ENCODE measurements at places on chromosomes 13 and 19.

DNA sequence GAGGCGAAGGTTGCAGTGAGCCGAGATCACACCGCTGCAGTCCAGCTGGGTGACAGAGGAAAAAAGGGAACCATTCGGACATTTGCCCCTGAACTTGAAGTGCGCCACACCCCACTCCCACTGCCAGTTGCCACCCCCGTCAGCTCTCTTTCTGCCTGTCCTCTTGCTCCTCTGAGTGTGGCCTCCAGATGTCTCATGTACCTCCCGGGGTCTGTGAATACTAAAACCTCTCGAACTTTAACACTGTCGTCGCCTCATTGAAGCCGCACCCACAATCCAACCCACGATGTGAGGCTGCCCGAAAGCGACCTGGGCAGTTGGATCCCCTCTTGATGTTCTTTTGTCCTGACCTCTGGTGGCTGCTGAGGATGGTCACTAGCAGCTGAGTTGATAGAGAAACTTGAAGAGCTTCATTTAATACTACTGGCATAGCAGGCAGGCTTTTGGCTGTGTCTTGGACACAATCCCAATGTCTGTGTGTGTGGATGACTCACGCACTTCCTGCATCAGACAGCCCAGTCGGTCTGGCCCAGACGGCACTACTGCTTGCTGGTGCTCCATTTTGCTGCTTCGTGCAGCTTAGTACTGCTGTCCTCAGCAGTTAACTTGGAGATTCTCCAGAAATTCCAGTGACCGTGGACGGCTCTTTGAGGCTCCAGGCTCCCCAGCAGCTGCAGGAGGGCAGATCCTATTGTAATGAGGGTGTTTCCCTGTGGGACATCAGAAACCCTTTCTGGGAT, 4.2 kb downstream of the FPR3 start:
- peaks cover 9% of the 10 kb centered on the region for H3K4me1 ChIP-seq
- no peak overlapping the region for H3K4me3 ChIP-seq
- no peaks in the 10 kb centered on the region for H3K36me3 ChIP-seq
- H3K27me3 ChIP-seq = no peaks in the 10 kb centered on the region

DNA sequence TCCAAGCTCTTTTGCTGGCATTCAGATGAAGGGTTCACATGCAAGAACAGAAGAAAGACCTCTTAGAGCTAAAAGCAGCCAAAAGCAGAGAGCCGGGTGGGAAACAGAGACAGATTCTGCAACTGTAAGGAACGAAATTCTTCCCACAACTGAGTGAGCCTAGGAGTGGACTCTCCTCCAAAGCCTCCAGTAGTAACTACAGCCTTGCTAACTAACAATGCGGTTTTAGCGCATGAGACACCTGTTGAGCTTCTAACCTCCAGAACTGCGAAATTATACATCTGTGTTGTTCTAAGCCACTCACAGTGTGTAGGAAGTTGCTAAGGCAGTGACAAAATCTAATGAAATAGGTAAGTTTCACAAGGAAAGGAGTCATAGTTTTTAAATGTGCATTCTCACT, 98.1 kb upstream of the SLITRK1 start:
- H3K27me3 ChIP-seq = no peaks in the 10 kb centered on the region
- DNase-seq = peak; percentile 16
- H3K36me3 ChIP-seq = no peaks in the 10 kb centered on the region
- no peak overlapping the region for H3K4me3 ChIP-seq

DNA sequence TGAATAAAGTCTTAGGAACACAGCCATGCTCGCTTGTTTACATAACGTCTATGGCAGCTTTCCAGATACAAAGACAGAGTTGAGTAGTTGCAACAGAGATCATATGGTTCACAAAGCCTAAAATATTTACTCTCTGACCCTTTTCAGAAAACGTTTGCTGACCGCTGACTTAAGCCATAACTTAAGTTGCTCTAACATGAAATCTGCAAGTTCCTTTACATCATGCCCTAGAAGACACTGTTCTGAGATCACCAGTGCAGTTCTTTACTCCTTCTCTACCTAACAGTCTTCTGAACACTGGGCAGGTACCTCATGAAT, 166.4 kb downstream of the DCLK1 start:
- no peaks in the 10 kb centered on the region for H3K4me1 ChIP-seq
- DNase-seq = no peak
- no peak overlapping the region for H3K4me3 ChIP-seq
- no peaks in the 10 kb centered on the region for H3K27me3 ChIP-seq
- H3K36me3 ChIP-seq = no peaks in the 10 kb centered on the region
- H3K27ac ChIP-seq = no peak overlapping the region

- no peak for DNase-seq
- H3K4me1 ChIP-seq = no peaks in the 10 kb centered on the region
- no peak overlapping the region for H3K27ac ChIP-seq
- H3K27me3 ChIP-seq = no peaks in the 10 kb centered on the region
- H3K4me3 ChIP-seq = no peak overlapping the region
Observed at GRCh38 chr13:27126859-27127258, 44.8 kb downstream of the USP12 start.

DNA sequence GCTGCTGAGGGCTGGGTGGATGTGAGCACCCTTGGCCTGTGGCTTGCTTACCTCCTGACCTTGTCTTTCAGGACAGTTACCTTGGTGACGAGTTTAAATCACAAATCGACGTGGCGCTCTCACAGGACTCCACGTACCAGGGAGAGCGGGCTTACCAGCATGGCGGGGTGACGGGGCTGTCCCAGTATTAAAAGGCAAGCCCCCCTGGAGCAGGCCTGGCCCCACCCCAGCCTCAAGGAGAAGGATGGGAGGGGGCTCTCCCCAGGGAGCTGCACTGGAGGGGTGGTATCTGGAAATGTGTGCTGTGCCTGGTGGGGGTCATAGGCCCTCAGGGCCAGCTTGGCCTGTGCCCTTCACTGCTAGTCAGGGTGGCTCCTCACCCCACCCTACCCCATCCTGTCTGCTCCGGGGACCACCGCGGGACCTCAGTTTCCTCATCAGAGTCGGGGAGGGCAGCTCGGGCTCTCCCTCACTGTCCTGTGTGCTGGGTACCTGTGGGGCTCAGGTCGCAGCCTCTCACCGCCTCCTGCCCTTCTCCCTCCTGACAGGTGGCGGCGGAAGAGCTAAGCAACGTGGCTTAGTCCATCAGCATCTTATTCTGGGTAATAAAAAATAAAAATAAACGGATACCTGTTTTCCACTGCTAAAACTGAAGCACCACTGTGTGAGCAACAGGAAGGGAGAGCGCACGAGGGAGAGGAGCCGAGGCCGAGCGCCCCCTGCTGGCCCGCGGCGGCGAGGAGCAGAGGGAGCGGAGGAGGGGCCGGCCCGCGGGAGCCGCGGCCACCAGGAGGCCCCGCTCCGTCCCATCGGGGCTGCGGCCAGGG, 29.8 kb downstream of the CERS1 start:
- no peaks in the 10 kb centered on the region for H3K4me1 ChIP-seq
- no peak overlapping the region for H3K4me3 ChIP-seq
- H3K27me3 ChIP-seq = no peaks in the 10 kb centered on the region

GRCh38 chr19:6820237-6820636, 47.7 kb downstream of the VAV1 start:
- no peak for DNase-seq
- peaks cover 48% of the 10 kb centered on the region for H3K36me3 ChIP-seq
- H3K4me1 ChIP-seq = no peaks in the 10 kb centered on the region
- H3K27ac ChIP-seq = no peak overlapping the region
- H3K27me3 ChIP-seq = no peaks in the 10 kb centered on the region
- no peak overlapping the region for H3K4me3 ChIP-seq

- H3K4me3 ChIP-seq = no peak overlapping the region
- H3K27me3 ChIP-seq = peaks cover 2% of the 10 kb centered on the region
- no peaks in the 10 kb centered on the region for H3K36me3 ChIP-seq
Observed at GRCh38 chr13:111897846-111898215, 169.1 kb upstream of the SOX1 start.

DNA sequence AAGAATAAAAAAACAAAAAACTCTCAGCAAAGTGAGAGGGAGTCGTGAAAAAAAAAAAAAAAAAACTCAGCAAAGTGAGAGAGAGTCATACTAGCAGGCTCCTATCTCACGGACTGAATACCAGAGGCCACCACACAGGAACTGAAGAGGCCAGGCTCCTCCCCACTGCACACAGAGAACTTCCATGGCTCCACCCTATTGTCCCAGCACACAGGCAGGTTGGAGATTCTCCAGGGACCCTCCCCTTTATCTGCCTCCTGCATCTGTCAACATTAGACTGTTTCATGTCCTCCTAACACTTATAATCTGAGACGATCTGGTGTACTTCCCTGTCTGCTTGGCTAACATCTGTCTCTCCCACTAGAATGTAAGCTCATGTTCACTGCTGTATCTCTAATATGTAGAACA, 37.0 kb upstream of the FARP1 start:
- H3K36me3 ChIP-seq = no peaks in the 10 kb centered on the region
- no peaks in the 10 kb centered on the region for H3K27me3 ChIP-seq
- no peak overlapping the region for H3K27ac ChIP-seq

DNA sequence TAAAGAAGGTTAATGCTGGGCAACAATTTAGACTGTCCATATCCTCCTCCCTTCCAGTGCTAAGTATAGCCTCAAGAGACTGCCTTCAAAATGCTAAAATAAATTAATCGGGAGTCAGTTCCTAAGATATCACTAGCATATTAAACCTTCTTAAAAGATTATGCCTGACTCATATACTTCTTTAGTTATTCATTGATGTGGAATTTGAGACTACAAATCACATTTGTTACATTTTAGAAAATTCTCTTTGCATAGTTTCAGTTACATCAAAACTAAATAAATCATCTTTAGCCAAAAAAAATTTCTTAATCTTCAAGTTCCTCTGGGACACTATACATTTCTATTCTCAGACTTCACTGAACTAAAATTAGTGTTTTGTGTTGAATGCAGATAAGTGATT, 769.1 kb downstream of the PCDH9 start:
- H3K27me3 ChIP-seq = no peaks in the 10 kb centered on the region
- H3K4me1 ChIP-seq = no peaks in the 10 kb centered on the region
- DNase-seq = no peak
- H3K27ac ChIP-seq = no peak overlapping the region
- no peak overlapping the region for H3K4me3 ChIP-seq

DNA sequence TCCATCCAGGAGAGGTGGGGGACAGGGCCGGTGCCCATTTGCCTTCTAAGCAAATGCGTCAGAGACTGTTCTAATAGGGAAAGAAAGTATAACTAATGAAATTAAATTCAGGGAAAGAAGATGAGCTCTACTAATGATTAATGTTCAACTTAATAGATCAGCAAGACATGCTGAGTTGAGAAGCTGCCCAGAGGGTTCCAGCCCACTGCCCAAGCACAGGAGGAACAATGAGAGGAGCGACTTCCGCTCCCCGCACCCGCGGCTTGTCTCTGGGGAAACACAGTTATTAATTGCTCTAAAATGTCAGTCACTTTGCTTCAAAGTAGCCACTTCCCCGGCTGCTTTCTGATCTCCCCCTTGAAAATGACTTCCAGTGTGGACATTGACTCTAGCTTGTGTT, 331.3 kb downstream of the UQCRFS1 start:
- DNase-seq = no peak
- no peaks in the 10 kb centered on the region for H3K36me3 ChIP-seq
- H3K27me3 ChIP-seq = no peaks in the 10 kb centered on the region
- H3K4me1 ChIP-seq = no peaks in the 10 kb centered on the region
- no peak overlapping the region for H3K27ac ChIP-seq

- H3K4me3 ChIP-seq = no peak overlapping the region
- H3K36me3 ChIP-seq = no peaks in the 10 kb centered on the region
- no peak for DNase-seq
- peaks cover 21% of the 10 kb centered on the region for H3K27me3 ChIP-seq
- no peak overlapping the region for H3K27ac ChIP-seq
Observed at GRCh38 chr13:110150384-110151101, 156.4 kb downstream of the COL4A1 start.

GRCh38 chr13:76472916-76473315, 413.3 kb downstream of the KCTD12 start:
- no peak overlapping the region for H3K27ac ChIP-seq
- DNase-seq = no peak
- H3K36me3 ChIP-seq = no peaks in the 10 kb centered on the region
- no peak overlapping the region for H3K4me3 ChIP-seq
- H3K27me3 ChIP-seq = no peaks in the 10 kb centered on the region
- no peaks in the 10 kb centered on the region for H3K4me1 ChIP-seq

DNA sequence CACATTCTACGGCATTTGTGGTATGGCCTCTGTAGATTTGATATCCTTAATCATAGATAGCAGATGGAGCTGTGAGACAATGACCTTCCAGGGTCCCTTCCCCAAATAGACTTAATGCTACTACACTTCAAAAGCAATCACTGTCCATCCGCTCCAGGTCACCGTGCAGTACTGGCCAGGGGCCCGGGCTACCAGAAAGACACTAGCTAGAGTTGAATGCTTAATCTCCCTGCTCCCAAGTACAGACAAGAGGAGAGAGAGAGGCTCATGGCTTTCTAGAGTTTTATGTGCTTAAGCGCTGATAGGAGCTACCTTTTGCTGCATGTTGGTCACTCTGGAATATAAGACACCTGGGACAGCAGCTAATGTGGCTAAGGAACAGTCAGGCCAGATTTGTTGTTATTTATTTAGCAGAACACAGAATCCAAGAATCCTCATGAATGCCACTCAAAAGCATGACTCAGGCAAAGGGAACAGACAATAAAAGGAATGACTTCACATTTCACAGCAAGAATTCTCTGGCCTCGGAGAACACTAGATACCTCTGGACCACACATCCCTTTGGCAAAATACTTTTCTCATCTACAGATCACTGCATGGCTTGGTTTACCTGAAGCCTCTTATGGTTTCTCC, 165.0 kb downstream of the LACC1 start:
- H3K4me3 ChIP-seq = no peak overlapping the region
- peaks cover 7% of the 10 kb centered on the region for H3K27me3 ChIP-seq
- no peaks in the 10 kb centered on the region for H3K36me3 ChIP-seq
- no peaks in the 10 kb centered on the region for H3K4me1 ChIP-seq
- no peak overlapping the region for H3K27ac ChIP-seq

- no peak overlapping the region for H3K27ac ChIP-seq
- no peaks in the 10 kb centered on the region for H3K36me3 ChIP-seq
- no peak for DNase-seq
- no peak overlapping the region for H3K4me3 ChIP-seq
- no peaks in the 10 kb centered on the region for H3K27me3 ChIP-seq
Observed at GRCh38 chr13:50340551-50341287, 325.5 kb downstream of the KCNRG start.

GRCh38 chr13:74278901-74279300, 144.7 kb upstream of the KLF12 start:
- no peak overlapping the region for H3K27ac ChIP-seq
- no peaks in the 10 kb centered on the region for H3K36me3 ChIP-seq
- no peaks in the 10 kb centered on the region for H3K27me3 ChIP-seq

DNA sequence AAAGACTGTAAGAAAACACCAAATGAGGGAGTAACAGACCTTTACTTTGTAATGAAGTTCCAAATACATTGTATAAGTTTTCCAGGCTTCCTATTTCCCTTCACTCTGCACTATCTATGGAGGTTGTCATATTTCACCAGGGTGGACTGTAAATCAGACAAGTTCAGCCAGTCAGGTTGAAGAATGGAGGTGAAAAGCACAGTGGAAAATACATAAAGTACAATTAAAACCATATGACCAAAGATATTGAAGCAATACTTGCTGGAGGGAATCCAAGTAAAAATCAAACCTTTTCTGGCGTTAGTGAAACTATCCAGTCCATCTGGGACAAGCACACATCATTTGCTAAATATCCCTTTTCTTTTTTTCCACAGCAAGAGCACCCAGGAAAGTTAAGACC, 3.2 kb downstream of the LHFPL6 start:
- no peak overlapping the region for H3K4me3 ChIP-seq
- H3K27ac ChIP-seq = no peak overlapping the region
- DNase-seq = no peak
- H3K27me3 ChIP-seq = peaks cover 28% of the 10 kb centered on the region
- no peaks in the 10 kb centered on the region for H3K4me1 ChIP-seq

- peaks cover 55% of the 10 kb centered on the region for H3K36me3 ChIP-seq
- no peak overlapping the region for H3K4me3 ChIP-seq
- no peak for DNase-seq
- H3K27me3 ChIP-seq = no peaks in the 10 kb centered on the region
- peaks cover 13% of the 10 kb centered on the region for H3K4me1 ChIP-seq
- no peak overlapping the region for H3K27ac ChIP-seq
Observed at GRCh38 chr19:57441979-57442752, 7.0 kb downstream of the ZNF749 start.
